NCI-H1930 (cell line): ENCODE measurements at places on chromosomes 2 and 18.
A peak's percentile ranks its signal among the peaks of the same experiment; 100 is the strongest.

DNA sequence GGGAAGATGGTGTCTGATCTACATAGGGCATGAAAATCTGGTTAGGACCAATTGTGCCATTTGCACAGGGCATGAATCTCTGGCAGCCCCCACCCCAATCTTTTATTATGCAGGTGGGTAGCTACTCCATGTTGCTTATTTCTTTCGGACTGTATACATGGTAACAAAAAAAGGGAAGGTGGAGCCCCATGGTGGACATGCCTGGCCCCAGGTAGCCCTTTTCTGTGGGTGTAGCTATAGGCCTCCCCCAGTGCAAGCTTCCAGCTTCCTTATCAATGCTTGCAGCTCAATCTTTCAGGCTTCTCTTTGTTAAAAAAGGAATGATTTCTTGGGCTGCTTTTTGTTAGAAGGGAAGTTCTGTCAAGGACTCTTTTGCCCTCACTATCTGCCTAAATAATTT lies 14.3 kb upstream of the UXS1 start:
- no peak for DNase-seq

DNA sequence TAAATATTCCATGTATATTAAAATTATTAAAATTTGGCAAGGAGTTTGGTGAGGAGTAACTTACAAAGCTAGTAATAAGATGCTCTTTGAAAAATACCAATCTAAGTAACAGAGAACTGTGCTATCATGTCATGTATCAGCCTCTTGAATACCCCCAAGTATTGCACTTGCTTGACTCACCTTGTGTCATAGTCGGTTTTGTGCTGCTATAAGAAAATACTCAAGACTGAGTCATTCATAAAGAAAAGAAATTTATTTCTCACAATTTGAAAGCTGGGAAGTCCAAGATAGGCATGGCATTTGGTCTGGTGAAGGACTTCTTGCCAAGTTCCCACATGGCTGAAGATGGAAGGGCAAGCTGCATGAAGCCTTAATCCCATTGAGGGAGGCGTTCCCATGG lies 179.2 kb downstream of the MEMO1 start:
- no peak for DNase-seq

- DNase-seq = no peak
Measured at GRCh38 chr2:120774557-120775160, 39.0 kb downstream of the GLI2 start.

GRCh38 chr2:137508739-137509384 lies 455.4 kb upstream of the HNMT start:
- no peak for DNase-seq

- peak; percentile 65 for DNase-seq
Measured at GRCh38 chr18:59265246-59265973, 7.8 kb downstream of the RAX start.

DNA sequence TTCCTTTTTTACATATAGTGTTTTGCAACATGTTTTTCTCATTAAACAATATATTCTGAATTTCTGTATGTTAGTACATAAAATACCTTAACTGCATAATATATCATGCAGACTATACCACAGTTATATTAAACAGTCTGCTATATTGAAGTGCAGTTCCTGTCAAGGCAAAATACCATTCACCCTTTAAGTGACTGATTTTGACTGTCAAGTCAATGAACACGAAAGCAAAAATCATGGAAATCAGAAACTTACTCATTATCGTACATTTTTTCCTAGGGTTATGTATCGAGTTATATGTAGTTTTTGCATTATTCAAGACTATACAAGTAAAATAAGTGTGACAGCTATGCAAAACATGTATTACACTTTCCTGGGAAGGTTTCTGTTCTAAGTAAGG lies 361.6 kb upstream of the MAP2 start:
- DNase-seq = no peak

- no peak for DNase-seq
Measured at GRCh38 chr2:151882786-151883445, 54.7 kb upstream of the ARL5A start.

- no peak for DNase-seq
Measured at GRCh38 chr2:67917332-67918054, 145.3 kb downstream of the C1D start.

- DNase-seq = no peak
Measured at GRCh38 chr2:20576598-20577115, 74.2 kb downstream of the HS1BP3 start.

DNA sequence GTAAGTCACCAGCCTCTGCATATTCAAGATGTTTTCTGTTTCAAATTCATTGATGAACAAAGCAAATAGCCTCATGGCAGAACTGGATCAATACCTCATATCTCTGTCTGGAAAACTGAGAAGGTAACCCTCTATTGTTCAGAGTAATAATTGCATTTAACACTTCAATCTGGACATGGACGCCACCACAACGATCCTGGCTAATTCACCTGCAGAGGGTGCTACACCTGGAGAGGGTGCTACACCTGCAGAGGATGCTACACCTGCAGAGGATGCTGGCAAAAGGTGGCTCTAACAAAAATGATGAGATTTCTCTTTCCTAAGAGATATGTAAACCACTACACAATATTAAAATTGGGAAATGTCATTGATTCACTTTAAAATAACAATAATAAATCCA lies 183.1 kb upstream of the HNRNPA3 start:
- DNase-seq = no peak

GRCh38 chr18:9719421-9719981 lies 11.4 kb downstream of the RAB31 start:
- no peak for DNase-seq

- DNase-seq = no peak
Measured at GRCh38 chr2:217986256-217986961, 16.4 kb downstream of the TNS1 start.

GRCh38 chr2:28631514-28632206 lies 120.0 kb upstream of the PPP1CB start:
- no peak for DNase-seq

DNA sequence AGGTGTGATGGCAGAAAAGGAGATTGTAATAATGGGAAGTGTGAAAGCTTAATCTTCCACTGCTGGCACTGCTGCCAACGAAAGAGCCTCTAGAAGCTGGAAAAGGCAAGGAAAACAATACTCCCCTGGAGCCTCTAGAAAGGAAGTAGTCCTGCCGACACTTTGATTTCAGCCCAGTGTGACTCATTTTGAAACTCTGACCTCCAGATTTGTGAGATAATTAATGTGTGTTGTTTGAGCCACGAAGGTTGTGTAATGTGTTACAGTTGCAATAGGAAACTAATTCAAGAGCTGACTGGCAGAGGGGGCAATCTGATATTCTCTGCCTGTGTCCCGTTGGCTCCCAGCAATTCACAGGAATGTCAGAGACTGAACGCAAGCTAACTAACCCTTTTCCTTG lies 219.2 kb upstream of the UBE2E3 start:
- DNase-seq = no peak

DNA sequence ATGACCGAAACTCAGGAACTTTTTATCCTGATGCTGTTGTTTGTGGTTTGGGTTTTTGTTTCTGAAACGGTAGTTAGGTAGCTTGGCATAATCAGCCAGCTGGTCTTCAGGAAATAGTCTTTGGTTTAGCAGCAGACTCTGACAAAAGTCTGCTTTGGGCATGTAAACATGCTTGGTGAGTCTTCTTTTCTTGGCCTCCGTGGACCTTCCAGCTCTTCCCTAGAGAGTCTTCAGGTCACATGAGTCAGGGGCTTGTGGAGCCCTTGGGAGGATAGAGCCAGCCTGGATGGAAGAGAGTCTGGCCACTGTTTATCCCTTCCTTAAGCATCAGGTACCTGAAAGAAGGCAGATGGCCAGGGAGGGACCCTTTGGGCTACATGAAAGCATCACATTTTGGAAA lies 154.5 kb downstream of the MGAT5 start:
- no peak for DNase-seq

- DNase-seq = peak; percentile 29
Measured at GRCh38 chr2:112582314-112582746, 2.1 kb upstream of the CHCHD5 start.

DNA sequence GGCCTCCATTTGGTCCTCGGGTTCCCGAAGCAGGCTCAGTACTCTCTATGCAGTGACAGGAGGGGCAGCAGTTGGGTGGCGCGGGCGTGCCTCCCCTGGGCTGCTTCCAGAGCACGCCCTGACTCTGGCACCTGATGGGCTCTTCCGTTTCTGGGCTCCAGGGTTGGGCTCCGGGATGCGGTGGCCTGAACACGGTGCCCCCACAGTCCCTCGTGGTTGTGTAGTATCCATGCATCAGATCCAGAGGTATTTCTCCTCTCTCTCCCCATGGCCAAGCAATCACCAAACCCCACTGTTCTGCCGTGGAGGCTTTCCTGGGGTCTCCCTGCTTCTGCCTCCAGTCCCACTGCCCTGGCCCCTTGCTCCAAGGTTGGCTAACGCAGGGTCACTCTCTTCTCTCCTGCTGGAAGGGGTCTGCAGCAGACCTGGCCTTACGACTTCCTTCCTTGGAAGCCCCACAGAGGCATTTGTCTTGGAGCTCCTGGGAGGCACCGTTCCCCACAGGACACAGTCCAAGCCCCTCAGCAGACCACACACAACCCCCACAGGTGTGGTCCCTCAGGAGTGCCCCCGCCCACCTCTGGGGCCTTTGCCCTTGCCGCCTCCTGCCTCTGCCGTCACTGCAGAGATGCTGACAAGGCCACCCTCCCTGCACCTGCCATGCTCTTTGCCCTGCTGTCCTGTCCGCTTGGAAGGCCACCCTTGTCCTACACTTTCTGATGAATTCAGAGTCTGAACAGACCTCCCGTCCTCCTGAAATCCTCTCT lies 136.6 kb upstream of the ASB18 start:
- DNase-seq = no peak

GRCh38 chr2:3604207-3604877 lies 9.4 kb downstream of the COLEC11 start:
- DNase-seq = no peak

GRCh38 chr2:43052204-43052943 lies 174.0 kb downstream of the ZFP36L2 start:
- no peak for DNase-seq

GRCh38 chr2:71045865-71046548 lies 22.4 kb upstream of the NAGK start:
- no peak for DNase-seq

- DNase-seq = no peak
Measured at GRCh38 chr2:142033393-142033792, 97.4 kb downstream of the LRP1B start.

- DNase-seq = no peak
Measured at GRCh38 chr2:60453872-60454271, 99.6 kb downstream of the BCL11A start.

GRCh38 chr2:238128061-238128440 lies 10.4 kb upstream of the KLHL30 start:
- DNase-seq = no peak

DNA sequence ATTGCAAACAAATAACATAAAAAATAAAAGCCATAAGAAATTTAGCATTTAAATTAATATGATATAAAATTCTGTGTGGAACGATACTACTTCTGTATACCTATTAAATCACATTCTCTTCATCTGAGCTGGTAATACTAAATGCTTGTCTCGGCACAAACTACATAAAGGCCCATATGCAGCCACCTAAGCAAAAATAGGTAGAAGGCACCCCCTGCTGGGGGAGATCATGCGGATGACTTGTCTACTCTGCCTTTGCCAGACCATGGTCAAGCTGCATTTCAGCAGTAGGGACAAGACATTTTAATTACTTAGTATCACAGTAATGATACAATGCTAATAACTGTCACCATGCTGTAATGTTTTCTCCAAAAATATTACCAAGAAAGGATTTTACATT lies 108.0 kb downstream of the CDH19 start:
- peak; percentile 26 for DNase-seq

- no peak for DNase-seq
Measured at GRCh38 chr2:104870100-104870975, 16.4 kb downstream of the POU3F3 start.

DNA sequence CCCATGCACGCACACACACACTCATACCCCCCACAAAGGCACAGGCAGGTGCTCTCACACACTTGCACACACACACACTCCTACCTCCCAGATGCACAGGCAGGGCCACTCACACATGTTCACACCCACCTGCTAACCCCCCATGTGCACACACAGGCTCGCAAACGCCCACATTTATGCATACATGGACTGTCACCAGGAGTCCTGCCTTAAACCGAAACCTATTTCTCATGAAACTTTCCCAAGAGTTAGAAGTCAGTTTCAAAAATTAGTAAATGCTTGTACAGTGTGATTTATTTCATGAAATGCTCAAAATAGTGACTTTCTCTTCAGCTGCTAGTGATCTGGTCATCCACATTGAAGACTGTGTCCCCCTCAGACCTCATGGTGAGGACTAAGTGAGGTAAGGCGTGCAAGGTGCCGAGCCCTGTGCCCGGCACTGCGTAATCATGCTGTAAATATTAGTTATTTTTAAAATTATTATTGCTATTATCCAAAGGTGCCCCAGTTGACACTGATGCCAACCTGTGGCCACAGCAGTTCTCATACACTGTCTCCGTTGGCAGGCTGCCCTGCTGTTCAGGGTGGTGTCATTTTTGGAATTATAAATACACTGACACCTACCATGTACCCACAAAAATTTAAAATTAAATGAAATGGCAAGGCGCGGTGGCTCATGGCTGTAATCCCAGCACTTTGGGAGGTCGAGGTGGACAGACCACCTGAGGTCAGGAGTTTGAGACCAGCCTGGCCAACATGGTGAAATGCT lies 12.4 kb downstream of the CNNM4 start:
- DNase-seq = no peak

- no peak for DNase-seq
Measured at GRCh38 chr2:106197878-106198277, 3.8 kb upstream of the UXS1 start.

GRCh38 chr18:45777393-45777792 lies 48.1 kb upstream of the SIGLEC15 start:
- DNase-seq = no peak

GRCh38 chr2:2050446-2050845 lies 280.6 kb downstream of the MYT1L start:
- DNase-seq = no peak

DNA sequence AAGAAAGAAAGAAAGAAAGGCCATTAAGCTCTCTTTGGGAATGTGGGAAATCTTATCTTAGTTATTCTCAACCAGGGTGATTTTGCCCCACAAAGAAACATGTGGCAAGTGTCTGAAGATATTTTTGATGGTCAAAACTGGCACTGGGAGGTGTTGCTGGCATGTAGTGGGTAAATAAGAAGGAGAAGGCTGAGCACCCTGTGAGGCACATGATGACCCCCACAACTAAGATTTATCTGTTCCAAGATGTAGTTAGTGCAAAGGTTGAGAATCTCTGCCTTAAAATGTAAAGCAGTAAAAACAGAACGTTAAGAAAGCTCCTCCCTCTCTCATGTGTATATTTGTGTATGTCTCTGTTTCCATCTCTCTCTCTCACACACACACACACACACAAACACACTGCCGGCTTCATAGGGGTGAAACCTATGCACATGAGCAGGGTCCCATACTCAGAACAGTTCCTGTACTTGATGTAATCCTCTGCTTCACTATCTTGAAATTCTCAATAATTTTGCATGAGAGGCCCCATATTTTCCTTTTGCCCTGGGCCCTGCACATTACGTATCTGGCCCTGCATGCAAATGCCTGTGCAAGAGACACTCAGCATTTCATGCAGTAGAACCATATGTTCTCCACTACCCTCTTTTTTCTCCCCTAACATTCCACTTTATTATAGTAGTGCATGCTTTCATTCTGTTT lies 94.3 kb downstream of the MREG start:
- DNase-seq = no peak

- DNase-seq = no peak
Measured at GRCh38 chr2:98467082-98467536, 22.5 kb downstream of the INPP4A start.
